Small intestine (tissue), 16 donors: ENCODE measurements at places on chromosomes 7 and 10. TPM values are rescaled to one million over a fixed set of nuclear protein-coding genes. Genes with fewer than 3 reads are reported as not detected.

The RABGEF1 gene
- polyA plus RNA-seq = 22.3 TPM

DNA sequence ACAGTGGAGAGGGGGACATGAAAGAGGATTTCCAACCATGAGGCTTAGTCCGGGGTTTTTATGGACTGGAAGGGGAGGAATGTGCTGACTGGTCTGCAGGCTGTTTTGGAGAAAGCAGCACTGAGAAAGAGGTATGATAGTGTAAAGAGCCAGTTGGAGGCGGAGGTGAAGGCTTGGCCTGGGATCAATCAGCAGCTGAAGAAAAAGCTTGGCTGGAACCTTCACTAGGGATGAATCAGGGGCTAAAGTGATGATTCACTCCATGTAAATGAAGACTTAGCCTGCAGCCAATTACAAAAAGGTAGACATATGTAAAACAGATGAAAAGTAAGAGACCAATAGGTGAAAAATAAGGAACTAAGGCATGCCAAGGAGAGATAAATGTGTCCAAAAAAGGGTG is 1382.6 kb downstream of the GATA3 start:
- no peak for DNase-seq

- DNase-seq = no peak
These were observed 30.5 kb upstream of the BTRC start for GRCh38 chr10:101323495-101323894.

- DNase-seq = no peak
These were observed 285.7 kb downstream of the FGFR2 start for GRCh38 chr10:121312587-121312986.

DNA sequence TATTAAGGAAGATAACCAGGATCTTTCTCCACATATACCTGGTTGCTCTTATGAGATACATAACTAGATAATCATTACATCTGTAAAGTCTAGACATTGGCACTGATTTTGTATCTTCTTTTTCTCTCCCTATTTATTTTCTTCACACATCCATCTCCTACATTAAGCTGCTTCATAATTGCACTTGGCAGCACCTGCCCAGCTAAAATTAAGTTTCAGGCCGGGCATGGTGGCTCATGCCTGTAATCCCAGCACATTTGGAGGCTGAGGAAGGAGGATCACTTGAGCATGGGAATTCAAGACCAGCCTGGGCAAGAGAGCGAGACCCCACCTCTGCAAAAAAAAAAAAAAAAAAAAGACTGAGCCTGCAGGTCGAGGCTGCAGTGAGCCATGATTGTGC is 22.3 kb upstream of the AKR1B1 start:
- DNase-seq = no peak

DNA sequence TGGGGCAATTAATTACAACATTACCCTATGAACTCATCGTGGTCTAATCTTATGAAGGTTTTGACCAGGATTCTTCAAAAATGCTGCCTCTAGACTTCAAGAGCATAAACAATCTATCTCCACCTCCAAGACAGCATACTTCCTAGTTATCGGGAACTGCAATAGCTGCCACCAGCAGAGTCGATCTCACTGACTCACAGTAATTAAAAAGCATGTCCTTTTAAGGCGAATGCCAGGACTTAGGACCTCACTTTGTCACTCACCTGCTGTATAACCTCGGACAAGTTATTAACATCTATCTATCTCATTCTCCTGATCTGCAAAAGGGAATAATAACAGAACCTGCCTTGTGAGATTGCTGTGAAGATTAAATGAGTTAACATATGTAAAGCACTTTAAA is 666.0 kb upstream of the COBL start:
- peak; percentile 45 for DNase-seq
